ENCODE measurements at places on chromosomes 6 and 20.

GRCh38 chr6:57064809-57065208 is 18.3 kb downstream of the KIAA1586 start:
- DNase-seq, result peak; percentile 5

- peak; percentile 36 for DNase-seq
Observed at GRCh38 chr6:144055121-144055931, 40.0 kb downstream of the SF3B5 start.

DNA sequence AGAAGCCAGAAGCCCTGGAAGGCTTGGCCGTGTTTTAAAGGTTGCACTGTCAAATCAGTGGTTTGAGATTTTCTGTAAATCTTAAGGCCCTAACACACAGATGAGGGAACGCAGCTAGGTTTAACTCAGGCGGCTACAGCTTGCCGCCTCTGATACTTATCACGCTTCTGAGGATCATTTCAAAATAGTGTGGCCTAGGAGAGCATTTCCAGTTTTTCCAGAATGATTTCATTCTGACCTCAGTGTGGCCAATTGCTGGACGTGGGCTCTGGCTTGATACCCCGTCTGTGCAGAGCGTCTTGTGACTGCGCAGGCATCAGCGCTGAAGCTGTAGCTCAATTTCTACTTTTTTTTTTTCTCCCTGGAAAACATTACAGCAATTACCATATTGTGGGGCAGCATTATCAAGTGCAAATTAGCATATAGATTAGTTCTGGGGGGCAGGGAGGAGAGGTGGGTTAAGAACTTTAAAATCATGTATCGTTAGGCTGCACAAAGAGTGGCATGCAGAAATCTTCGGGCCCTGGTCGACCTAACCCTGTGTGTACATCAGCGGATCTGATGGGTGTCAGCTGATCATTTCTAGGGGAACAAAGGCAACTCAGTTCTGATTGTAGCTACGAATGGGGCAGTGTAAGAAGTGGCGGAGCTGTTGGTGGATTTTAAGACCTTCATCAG is 105.0 kb upstream of the EEF1E1 start:
- no peak for DNase-seq

DNA sequence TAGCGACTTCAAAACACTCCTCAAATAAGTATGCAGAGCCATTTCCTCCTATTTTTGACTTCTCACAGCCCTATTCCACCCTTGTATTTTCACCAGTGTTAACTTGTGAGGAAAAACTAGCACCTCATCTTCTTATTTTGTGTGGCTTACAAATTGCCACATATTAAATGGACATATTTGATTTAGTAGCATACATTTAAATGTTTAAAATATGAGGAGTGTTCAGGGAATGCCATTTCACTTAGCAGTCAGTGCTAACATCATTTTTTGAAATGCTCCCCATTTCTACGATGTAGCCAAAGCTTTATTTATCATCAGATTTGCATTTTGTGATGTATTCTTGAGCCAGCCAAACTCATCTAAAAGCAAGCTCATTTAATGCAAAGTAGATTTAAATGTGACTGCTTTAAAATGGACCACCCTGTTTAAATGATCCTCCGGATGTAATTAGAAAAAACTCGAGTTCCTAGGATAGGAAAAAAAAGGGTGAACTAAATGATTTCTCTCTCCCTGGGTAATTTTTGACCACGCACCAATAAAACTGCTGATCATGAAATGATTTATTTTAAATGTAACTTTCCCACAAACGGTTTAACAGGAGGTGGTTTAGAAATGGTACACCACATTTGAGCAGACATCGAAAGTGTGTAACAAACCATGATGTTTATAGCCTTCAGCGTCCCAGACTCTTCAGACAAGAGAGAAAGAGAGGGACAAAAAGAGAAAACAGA is 172.6 kb downstream of the CD83 start:
- DNase-seq, result no peak

DNA sequence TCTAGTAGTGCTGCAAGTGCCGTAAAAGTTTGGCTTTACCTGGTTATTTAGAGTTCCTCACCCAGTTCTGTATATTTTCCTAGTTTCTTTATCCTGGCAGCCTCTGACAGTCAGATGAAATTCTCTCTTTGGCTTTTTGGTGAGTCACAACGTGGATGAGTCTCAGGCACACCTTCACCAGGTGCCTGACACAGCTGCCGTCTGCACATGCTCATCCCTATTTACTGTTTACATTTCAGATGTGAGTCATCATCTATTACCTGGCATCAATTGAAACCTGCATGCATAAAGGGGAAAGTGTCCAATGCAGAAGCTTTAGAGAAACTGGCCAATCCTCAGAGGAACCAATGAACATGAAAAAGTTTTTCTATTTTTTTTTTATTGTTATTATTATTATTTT is 33.3 kb upstream of the ADGRF4 start:
- no peak for DNase-seq

- DNase-seq, result no peak
Observed at GRCh38 chr6:144347448-144347759, 62.3 kb downstream of the UTRN start.

DNA sequence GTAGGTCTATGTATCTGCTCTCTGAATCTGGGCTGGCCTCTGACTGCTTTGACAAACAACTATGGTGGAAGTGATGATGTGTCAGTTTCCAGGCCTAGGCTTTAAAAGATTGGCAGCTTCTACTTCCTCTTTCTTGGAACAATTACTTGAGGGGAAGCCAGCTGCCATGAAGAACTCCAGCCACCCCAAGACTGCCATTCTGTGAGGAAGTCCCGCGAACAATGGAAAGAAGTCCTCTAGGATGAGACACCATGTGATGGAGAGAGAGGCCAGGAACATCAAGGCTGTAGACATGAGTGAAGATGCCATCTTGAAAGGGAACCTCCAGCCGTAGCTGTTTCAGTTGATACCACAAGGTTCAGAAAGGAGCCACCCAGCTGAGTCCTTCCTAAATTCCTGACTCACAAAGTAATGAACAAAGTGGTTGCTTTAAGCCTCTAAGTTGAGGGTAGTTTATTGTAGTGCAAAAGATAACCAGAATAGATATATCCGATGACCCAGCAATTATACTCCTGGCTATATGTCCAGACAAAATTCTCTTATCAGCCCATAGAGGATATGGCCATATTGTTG is 15.3 kb upstream of the TCF15 start:
- no peak for DNase-seq

- no peak for DNase-seq
Observed at GRCh38 chr20:53602661-53603060, 9.0 kb upstream of the ZNF217 start.

DNA sequence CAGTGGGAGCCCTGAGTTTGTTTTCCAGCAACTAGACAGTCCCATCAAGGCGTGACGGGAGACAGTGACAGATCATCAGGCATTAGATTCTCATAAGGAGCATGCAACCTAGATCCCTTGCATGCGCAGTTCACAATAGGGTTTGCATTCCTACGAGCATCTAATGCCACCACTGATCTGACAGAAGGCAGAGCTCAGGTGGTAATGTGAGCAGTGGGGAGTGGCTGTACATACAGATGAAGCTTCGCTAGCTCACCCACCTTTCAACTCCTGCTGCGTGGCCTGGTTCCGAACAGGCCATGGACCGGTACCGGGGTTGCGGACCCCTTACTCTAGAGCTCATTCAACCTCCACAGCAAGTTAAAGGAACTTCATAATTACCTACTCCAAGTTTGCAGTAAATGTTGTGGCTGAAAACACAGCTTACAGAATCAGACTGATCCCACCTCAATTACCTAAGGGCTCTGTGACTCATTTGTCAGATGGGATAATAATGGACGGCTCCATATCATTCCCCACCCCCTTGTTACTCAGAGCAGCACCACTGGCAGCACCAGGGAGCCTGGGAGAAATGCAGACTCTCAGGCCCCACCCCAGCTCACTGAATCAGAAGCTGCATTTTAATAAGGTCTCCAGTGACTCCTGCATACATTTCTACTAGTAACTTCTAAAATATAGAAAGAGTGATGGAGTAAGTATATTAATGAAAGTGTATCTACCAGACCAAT is 15.7 kb downstream of the PXMP4 start:
- DNase-seq, result peak; percentile 60

DNA sequence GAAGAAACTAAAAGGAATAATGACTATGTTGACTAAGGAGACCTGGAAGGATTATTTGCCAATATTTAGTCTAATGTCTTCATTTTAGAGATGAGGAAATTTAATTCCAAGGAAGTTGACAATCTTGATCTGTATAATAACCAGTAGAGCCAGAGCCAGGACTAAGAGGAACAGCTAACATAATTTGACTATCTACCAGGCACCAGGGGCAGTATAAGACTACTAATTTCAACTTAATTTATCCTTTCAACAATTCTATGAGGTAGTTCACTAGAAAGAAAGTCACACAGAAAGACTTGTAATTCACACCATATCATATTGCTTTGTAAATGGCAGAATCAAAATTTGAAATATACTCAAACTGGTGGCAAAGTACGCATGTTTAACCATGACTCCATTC is 273.0 kb upstream of the STXBP5 start:
- no peak for DNase-seq

- no peak for DNase-seq
Observed at GRCh38 chr6:8814440-8815000, 379.2 kb upstream of the SLC35B3 start.

- no peak for DNase-seq
Observed at GRCh38 chr6:37943436-37944058, 124.0 kb downstream of the ZFAND3 start.

- DNase-seq, result no peak
Observed at GRCh38 chr20:53840532-53840931, 229.9 kb downstream of the BCAS1 start.

- DNase-seq, result no peak
Observed at GRCh38 chr20:60591172-60591799, 633.1 kb downstream of the CDH26 start.

DNA sequence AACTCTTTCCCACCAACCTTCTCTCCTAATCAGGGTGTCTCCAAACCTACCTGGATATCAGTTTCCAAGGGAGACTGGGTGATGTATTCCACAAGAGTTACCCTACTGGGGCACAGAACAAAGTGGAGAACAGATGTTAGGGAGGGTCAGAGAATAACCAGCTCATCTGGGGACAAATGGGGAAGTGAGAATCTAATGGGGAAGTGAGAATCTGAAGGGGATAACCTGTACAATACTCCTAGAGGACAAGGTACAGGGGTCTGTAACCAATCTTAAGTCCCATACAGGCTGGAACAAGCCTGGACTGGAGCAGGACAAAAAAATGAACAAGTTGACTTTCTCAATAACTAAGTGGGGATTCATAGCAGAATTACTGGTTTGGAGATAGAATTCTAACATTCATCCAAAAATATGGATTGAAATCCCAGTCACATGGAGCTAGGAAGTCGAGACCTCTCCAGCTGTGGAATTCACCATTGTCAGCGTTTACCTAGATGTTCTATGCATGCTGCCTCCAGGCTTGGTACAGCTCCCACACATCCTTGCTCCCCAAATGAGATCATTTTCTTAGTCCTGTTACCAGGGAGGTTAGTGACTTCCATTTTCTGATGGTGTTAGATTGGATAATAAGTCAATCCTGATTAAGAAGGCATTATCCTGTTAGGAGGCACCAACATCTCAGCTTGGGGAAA is 214.8 kb upstream of the MOCS1 start:
- DNase-seq, result no peak

GRCh38 chr6:116395647-116396046 is 24.9 kb downstream of the DSE start:
- no peak for DNase-seq

DNA sequence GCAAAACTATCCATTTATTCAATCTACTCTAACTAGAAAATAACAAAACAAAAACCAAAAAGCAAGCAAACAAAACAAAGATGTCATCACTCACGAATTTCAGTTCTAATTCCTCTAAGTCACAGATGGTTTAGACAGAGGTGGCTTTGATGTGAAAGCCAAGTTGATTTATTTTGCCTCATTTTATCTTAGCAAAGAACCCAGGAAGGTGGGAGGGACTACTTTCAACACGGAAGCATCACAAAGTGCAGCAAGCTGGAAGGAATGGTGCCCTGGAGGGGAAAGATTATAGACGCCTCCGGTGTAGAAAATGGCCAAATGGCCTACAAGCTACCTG is 88.4 kb downstream of the LAMP5 start:
- no peak for DNase-seq

DNA sequence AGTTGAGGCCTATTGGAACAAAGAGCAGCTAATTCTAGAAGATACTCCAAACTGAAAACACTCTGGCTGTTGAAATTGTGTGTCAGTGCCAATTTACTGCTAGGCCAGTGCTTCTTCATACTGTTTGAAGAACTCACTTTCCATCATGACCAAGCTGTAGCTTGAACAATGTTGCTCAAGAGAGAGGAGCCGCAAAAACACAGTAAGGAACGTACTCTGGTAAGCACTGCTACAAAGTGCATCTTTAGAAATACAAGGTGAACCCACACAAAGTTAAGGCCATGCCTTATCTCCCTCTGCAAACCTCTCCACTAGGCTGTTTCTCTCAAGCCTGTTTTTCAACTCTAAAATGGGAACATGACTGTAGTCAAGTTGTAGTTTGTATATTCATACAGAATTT is 74.5 kb upstream of the TULP1 start:
- peak; percentile 89 for DNase-seq

GRCh38 chr6:6320901-6321300 is 439 bp upstream of the F13A1 start:
- DNase-seq, result no peak

- DNase-seq, result no peak
Observed at GRCh38 chr20:22257912-22258311, 326.5 kb downstream of the FOXA2 start.

DNA sequence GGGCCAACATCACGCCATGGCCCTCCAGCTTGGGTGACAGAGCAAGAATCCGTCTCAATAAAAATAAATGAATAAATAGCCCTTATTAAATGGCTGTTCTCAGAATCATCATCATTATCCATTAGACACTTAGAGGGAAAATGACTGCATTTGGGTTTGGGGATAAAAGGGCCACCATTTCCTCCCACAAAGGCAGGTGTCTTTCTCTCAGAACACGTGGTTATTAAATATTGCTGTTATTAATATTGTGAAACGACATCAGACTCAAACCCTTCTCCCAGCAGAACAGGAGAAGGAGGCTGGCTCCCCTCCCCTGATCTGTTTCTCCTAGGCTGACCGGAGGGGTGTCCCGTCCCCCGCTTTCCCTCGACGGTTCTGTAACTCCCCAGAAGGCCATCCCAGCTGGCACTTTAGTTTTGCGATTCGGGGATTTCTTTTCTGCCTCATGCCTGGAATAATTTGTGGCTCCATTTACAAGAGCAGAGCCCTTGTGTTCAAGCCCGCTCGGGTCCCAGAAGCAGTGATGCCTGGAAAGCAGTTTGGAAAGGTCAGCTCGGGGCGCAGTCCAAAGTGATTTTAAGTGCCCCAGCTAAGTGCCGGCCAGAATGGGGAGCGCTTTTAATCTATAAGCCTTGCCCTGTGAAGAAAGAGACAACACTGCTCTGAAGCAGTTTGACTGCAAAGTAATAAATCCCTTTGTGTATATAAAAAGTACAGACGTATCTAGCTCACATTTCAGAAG is 41.9 kb downstream of the EYA2 start:
- no peak for DNase-seq

Measured in amniotic epithelial cell (primary cell).